ENCODE measurements at places on chromosomes 6 and 20.

GRCh38 chr20:50967586-50967985, 9.0 kb downstream of the MOCS3 start:
- no peak for DNase-seq

- no peak for DNase-seq
Observed at GRCh38 chr20:36493801-36494114, 47.6 kb upstream of the MYL9 start.

DNA sequence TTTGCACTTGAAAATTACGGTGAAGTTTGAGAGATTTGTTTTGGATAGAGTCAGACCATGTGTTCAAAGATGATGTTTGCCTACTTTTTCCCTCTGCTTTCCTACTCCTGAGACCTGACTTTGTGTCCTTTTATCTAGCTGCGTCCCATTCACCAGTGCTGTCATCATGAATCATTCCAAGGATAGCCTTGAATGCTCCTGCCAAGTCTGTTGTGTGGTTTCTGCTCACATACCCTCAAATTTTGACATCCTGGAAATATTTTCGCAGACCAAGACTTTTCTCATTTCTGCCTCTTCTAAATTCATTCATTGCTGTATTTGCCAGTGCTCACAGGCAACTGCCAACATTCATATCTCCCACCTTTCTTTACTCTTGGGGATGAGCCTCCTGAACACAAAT, 175.9 kb upstream of the SCGN start:
- DNase-seq: no peak

DNA sequence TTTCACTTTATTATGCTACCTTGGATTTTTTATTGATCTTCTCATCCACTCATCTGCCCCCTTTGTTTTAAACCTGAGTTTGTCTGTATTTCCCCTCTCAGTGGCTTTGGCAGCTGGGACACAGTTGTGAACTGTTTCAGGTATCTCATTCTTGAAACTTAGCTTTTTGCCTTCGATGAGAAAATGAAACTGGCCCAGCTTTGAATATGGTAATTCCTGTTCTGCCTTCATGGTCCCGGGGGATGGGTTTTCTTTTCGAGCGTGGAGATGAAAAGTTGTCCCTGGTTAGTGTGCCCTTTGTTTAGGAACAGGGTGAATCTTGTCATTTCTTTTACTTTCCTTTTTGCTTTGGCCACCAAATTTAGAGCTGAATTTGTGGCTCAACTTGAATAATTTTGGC, 25.6 kb downstream of the DHX35 start:
- DNase-seq: no peak

Measured in effector CD4-positive, alpha-beta T cell (primary cell).